H4 (cell line): ENCODE measurements at places on chromosomes 1 and 21. TPM values are rescaled to one million over a fixed set of nuclear protein-coding genes. Genes with fewer than 3 reads are reported as not detected.

The PLA2G2D gene
- not detected in 2 replicates for total RNA-seq

The CYP4A11 gene
- not detected in 2 replicates for total RNA-seq

The HTR6 gene
- not detected in 2 replicates for total RNA-seq

GRCh38 chr1:236561976-236562375 is 38.2 kb downstream of the LGALS8 start:
- DNase-seq, result no peak

DNA sequence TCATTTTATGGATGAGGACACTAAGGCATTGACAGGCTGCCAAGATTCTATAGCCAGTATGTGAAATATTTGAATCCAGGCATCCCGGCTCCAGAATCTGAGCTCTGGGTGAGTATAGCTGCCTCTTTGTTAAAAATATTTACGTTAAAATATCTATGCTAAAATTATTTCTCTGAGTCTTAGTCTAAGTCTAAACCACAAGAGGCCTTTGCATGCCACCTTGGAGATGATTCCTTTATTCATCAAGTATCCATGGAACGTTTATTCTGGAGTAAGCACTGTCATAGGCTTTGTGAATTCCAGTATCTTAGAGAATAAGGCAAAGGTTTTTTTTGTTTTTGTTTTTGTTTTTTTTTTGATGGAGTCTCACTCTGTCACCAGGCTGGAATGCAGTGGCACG is 116.4 kb downstream of the GREM2 start:
- DNase-seq, result no peak

DNA sequence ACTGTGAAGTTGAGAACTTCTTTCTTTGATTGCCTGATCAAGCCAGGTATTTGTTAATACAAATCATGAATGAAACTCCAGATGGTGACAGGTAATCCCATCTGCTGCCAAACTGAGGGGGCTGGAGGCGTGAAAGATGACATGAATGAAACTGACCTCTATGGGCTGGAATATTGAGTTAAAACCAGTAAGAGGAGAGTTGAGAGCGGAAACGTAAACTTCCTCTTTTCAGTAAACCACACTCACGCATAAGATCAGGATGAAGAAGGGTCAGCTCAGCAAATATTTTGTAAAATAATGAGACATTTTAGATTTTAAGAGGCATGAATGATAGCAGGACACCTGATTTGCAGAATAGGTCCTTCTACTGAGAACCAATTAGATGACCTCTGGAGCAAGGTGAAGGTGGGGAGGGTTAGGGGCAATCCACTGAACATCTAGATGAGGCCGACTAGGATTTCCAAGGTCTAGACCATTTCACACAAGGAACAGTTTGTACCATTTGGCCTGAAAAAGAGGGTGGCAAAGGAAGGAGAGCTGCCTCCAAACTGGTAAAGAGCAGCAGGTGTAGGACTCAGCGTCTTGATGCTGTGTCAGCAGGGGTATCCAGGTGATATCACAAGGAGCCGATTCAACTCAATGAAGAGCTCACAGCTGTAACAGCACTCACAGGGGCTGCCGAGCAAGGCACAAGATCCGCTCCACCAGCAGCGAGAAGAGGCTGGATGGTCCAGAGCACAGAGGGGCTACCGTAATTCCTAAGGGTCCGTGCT is 132.6 kb downstream of the NTPCR start:
- DNase-seq, result no peak

DNA sequence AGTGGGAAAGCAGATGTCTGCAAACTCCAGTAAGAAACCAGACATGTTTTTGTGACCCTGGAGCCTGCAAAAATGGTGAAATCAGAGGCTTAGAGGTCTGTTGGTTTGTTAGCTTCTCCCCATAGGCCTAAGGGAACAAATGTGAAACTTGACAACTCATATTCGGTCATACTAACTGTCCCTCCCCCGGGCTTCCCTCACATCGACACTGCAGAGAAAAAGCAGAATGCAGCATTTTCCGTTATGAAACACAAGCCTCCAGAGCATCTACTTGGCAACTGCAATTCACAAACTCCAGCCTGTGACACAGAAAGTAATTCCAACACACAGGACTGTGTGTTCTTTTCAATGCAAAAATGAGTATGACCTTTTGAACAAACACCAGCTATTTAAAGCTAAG is 3.7 kb downstream of the KCNA2 start:
- DNase-seq, result no peak

DNA sequence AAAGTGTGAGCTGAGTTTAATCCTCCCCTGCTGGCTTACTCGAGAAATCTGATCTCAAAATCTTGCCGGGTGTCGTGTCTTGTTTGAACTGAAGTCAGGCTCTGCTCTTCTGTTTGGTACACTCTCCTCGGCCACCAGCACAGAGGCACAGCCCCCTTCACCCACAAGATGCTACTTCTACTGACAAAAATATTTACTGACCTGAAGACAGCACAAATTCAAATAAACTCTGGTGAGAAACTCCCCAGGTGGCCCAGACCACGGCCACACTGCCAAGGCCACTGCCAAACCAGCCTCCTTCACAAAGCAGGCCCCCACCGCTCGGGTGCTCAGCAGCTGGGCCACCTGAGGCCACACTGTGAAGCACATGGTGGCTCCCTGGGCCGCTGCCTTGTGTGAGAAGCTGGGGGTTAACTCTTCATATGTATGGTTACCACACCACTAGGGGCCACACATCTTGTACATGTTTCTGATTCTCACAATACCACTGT is 80.6 kb downstream of the TGFBR3 start:
- DNase-seq, result no peak
